ENCODE measurements at places on chromosomes 4 and X.

GRCh38 chr4:73181231-73181630, 77.4 kb downstream of the ANKRD17 start:
- no peak for DNase-seq

DNA sequence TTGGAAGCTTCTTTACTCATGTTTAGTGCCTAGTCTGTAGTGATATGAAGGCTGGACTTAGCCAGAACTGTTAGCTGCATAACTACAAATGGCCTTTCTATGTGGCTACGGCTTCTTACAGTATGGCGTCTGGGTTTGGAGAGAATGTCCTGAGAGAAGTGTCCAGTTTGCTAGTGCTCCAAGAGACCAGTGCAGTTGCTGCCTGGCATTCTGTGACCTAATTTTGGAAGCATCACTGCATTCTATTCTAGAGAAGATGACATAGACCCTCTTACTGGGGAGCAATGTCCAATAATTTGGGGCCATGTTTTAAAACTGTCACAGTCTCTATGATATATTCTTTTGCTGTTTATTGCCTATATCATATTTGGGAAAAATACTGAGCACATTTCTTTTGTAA, 74.2 kb downstream of the STAG2 start:
- no peak for DNase-seq

DNA sequence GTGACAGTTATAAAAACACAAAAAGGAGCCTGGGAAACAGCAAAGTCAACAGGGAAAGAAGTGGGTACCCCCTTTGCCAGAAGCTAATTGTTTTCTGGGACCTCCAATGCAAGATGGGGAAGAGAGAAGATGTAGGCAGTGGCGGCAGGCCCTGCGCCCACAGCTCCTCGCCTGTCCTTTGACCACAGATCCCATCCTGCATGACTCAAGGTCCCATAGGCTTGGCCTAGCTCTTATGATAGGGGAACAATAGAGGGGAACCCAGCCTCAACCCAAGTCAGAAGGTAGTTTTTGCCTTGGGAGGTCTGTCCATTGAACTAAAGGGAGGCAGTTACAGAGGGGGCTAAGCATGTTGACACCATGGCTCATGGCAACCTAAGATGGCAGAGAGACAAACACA, 14.2 kb downstream of the ZMYM3 start:
- no peak for DNase-seq

DNA sequence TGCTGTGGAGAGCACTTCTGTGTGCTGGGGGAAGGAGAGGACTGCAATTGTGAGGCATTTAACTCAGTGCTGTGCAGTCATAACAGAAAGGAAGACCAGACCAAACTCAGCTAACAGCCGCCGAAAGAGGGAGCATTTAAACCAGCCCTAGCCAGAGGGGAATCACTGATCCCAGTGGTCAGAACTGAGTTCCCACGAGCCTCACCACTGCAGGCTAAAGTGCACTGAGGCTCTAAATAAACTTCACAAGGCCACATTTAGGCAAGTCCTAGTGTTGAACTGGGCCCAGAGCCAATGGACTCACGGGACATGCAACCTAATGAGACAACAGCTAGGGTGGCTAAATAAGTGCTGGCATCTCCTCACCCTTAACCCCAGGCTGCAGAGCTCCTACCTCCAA, 20.4 kb downstream of the IQCM start:
- DNase-seq = no peak

- DNase-seq = no peak
These were observed 18.8 kb upstream of the SYNPO2 start for GRCh38 chr4:118869808-118870342.

DNA sequence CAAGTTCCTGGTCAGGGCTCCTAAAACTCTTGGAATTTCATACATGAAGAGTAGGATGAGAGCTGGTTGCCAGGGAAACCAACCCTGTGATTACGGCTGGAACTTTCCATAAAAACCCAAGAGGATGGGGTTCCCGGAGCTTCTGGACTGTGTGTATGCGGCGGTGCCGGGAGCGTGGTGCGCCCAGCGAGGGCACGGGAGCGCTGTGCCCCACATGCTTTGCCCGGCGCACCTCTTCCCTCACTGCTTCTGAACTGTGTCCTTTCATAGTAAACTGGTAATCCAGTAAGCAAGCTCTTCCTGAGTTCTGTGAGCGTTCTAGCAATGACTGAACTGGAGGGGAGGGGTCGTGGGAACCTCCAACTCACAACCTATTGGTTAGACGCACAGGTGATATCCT, 152.6 kb downstream of the AFAP1 start:
- DNase-seq = no peak

All from CD4-positive, alpha-beta T cell treated with Interleukin-15 for 4 hours (primary cell).